ENCODE measurements at places on chromosomes 16 and 17.

DNA sequence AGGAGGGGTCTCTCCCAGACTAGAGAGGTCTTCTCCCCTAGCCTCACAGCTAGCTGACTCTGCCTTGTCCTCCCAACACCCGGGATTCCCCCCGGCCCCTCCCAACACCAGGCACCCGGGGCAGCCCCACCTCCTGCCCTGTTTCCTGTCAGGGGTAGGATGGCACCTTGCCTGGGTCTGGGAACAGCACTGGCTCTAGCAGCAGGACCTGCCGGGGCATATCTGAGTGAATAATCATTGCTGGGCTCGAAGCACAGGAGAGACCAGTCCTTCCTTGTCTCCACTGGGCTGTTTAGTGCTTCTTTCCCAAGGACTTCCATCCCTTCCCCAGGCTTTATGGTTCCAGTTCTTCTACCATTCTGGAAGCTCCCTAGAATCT, 25.7 kb downstream of the MINK1 start:
- DNase-seq: no peak

DNA sequence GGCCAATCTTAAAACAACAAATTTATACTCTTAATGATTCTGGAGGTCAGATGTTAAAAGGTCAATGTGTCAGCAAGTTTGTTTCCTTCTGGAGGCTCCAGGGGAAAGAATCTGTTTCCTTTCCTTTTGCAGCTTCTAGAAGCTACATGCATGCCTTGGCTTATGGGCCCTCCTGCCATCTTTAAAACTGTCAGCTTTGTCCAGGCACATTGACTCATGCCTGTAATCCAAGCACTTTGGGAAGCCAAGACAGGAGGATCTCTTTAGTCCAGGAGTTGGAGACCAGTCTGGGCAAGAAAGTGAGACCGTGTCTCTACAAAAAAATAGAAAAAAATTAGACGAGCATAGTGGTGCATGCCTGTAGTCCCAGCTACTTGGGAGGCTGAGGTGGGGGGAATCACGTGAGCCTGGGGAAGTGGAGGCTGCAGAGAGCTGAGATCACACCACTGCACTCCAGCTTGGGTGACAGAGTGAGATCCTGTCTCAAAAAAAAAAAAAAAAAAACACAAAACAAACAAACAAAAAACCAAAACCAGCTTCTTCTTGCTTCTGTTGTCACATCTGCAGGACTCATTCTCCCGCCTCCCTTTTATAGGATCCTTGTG, 58.3 kb downstream of the NOS2 start:
- no peak for DNase-seq

GRCh38 chr16:48129926-48130325, 25.9 kb downstream of the ABCC12 start:
- no peak for DNase-seq

GRCh38 chr17:27576477-27577083, 54.4 kb upstream of the LGALS9 start:
- no peak for DNase-seq

- DNase-seq: no peak
Measured at GRCh38 chr16:85385463-85386331, 227.4 kb upstream of the GSE1 start.

- no peak for DNase-seq
Measured at GRCh38 chr17:74442670-74443515, 11.0 kb downstream of the GPRC5C start.

DNA sequence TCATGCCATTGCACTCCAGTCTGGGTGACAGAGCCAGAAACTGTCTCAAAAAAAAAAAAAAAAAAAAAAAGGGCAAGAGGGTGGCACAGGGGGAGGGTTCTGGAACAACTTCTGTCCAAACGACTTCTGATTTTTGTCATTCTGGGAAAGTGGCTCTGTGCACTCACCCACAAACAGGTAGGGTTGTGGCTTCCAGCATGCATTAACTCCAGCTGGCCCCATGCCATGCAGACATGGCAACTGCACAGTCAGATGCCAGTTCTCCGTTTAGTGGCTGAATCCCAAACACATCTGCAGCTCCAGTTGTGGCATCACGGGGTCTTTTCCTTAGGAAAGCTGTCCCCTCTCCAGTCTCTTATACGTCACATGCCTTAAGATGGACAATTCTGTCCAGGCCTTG, 30.3 kb downstream of the B4GALNT2 start:
- no peak for DNase-seq

DNA sequence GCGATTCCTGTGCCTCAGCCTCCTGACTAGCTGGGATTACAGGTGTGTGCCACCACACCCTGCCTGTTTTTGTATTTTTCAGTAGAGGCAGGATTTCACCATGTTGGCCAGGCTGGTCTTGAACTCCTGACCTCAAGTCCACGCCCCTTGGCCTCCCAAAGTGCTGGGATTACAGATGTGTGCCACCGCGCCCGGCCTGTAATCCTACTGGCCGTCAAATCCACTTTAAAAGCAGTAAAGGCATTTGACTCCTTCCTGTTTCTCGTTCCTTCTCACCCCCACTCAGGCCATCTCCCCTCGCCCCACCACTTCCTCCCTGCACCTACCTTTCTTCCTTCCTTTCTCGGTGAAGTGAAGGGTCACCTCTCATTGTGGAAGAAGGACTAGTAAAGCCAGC, 69.4 kb upstream of the CREBBP start:
- DNase-seq: no peak

- no peak for DNase-seq
Measured at GRCh38 chr17:69268543-69269014, 40.0 kb upstream of the ABCA10 start.

All from activated T-helper 1 cell treated with anti-CD3 and anti-CD28 coated beads, Interleukin-2, amount 50 U/mL, for 16 hours (primary cell).